GM23338 (cell line): ENCODE measurements at places on chromosomes 7 and 10. TPM values are rescaled to one million over a fixed set of nuclear protein-coding genes. Genes with fewer than 3 reads are reported as not detected.

- no peak for DNase-seq
Observed at GRCh38 chr7:20374399-20374798, 43.7 kb downstream of the ITGB8 start.

DNA sequence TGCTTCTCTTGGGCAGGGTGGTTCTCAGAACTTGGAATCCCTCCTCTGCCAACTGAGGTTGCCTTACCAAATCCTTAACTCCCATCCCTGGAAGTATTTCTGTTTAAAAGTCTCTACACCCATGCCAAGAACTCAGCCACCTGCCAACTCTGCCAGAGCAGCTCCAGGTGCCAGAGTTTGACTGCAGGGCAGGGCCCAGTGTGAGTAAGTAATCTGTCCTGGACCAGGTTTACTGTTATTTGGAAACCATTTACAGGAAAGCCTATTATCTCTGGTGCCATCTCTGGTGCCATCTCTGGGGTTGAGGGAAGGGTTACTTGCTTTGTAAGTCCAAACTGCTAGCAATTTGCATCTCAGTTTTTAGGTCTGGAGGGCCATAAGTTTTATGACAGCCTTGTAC is 2.5 kb downstream of the TSPAN15 start:
- no peak for DNase-seq

DNA sequence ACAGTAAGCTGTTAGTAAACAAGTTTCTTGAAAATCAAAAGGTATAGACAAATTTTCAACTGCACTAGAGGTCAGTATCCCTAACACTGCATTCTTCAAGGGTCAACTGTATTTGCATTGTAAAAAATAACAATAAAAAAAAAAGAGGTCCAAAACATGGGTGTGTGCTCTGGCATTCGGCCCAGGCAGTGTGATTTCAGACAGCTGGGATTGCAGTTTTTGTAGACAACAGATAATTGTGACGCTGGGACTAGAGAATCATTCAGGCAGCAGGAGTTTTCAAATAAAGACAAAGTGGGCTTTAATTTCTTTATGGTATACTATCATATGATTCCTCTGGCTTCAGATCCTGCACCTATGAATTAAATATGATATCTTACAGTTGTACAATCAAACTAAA is 543.2 kb upstream of the SEMA3D start:
- no peak for DNase-seq

DNA sequence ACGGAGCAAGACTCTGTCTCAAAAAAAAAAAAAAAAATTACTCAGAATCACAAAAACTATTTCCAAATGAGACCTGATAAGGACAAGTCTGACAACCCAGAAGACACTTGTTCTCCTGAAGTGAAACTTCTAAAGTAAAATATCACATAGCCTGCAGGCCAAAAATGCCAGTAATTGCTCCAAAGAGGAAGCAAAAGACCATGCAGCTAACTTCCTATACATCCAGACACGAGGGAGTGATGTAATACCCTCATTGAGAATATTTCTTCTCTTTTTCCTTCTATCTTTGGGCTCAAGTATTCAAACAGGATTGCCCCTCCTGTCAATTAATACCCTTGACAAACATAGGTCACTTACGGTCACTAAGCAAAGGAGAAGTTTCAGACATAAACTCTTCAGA is 31.2 kb downstream of the ARMH3 start:
- no peak for DNase-seq

DNA sequence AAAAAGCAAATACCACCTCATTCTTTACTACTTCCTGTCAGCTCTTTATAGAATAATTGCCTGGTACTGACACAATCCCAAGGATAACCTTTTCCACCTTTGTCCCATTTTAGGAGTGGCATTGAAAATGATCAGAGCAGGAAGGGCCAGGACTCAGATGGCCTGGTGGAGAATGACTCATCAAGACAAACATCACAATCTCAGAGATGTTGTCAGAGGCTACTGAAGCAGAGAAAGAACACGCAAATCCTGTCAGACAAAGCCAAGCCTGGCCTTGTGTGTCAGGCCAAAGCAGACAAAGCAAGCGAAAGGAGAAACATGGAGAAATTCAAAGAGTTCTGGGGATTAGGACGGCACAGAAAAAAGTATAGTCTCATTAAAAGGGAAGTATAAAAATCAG is 40.9 kb downstream of the NSUN6 start:
- DNase-seq, result no peak

Gene ETV1
- total RNA-seq, result 53.5 and 61.9 TPM in 2 replicates

Gene FOXP2
- 0.24 TPM in 1 of 2 replicates, not detected in the other for total RNA-seq
